Stimulated activated CD8-positive, alpha-beta memory T cell treated with anti-CD3 and anti-CD28 coated beads, Interleukin-4, amount 100 ng/mL, for 1 hour (primary cell): ENCODE measurements at places on chromosomes 4 and X.

- no peak for DNase-seq
Measured at GRCh38 chrX:30141966-30142365, 73.4 kb upstream of the MAGEB2 start.

- no peak for DNase-seq
Measured at GRCh38 chrX:110181459-110182137, 136.3 kb downstream of the AMMECR1 start.

- no peak for DNase-seq
Measured at GRCh38 chr4:158347556-158347955, 137.3 kb downstream of the TMEM144 start.

- no peak for DNase-seq
Measured at GRCh38 chr4:38889143-38889542, 21.5 kb downstream of the FAM114A1 start.

- no peak for DNase-seq
Measured at GRCh38 chrX:78746496-78746895, 1.0 kb upstream of the LPAR4 start.

GRCh38 chr4:114251020-114251419 lies 271.6 kb upstream of the ARSJ start:
- no peak for DNase-seq

DNA sequence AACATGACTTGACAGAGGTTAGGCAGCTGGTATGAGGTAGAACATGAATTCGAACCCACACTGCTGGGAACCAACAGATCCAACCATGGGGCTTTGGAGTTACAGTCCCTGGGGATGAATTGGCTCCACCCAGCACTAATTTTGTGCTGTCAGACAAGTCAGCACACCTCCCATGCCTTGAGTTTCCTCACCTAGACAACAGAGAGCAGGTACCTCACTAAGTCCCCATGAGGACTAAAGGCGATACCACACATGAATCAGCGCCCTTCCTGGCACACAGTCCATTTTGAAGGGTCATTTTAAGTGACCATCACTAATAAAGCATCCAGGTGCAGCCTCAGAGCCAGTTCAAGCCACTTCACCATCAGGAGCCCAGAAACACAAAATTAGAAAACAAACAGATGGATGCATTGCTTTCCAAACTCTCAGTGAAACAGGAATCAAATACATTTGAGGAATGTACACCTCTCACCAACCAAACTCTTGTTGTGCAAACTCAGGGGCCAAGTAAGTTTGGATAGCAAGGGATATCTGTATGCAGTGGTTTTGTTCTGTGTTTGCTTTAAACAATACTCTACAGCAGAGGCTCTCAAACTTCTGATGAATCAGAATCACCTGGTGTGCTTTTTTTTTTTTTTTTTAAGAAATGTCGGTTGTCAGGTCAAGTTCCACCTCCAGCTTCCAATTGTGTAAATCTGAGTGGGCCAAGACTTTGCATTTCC lies 10.1 kb downstream of the IDS start:
- no peak for DNase-seq

GRCh38 chr4:182451441-182451840 lies 208.2 kb downstream of the TENM3 start:
- DNase-seq, result no peak

GRCh38 chrX:71167031-71167781 lies 22.6 kb downstream of the NLGN3 start:
- no peak for DNase-seq

DNA sequence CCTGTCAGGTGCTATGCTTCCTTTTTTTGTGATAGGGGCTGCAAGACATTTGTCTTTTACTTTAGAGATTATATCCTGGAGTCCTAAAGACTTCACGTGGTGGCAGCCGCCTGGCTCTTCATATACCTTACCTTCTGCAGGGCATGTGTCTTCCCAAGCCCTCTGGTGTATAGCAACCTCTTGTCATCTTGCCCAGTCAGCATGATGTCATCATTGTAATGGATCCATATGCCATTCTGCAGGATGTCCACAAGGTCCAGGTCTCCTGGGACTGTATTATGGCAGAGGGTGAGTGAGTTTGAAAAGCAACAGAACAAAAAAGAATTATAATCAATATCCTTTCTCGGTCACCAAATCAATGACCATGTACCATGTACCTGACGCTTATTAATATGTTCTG lies 82.2 kb upstream of the SCOC start:
- no peak for DNase-seq

- no peak for DNase-seq
Measured at GRCh38 chrX:110504947-110505346, 146.3 kb downstream of the RTL9 start.

DNA sequence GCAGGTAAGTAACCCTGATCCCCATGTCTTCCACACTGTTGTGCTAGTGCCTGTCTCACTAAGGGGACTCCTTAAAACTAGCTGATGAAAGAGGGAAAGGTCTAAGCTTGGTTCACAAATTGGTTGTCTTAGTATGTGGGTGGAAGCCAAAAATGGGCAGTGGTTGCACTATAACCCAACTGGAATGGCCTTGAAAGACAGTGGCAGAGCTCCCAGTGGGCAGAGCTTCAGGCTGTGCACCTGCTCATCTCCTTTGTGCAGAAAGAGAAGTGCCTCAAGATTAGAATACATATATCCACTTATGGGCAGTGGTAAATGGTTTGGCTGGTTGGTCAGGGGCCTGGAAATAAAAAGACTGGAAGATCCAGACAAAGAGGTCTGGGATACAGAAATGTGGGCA lies 7.2 kb downstream of the SYN1 start:
- DNase-seq, result no peak

GRCh38 chr4:126778348-126778747 lies 854.4 kb upstream of the INTU start:
- DNase-seq, result no peak

GRCh38 chr4:140388015-140388414 lies 14.6 kb downstream of the SCOC start:
- DNase-seq, result no peak

- no peak for DNase-seq
Measured at GRCh38 chr4:54941994-54942552, 183.3 kb downstream of the KDR start.

DNA sequence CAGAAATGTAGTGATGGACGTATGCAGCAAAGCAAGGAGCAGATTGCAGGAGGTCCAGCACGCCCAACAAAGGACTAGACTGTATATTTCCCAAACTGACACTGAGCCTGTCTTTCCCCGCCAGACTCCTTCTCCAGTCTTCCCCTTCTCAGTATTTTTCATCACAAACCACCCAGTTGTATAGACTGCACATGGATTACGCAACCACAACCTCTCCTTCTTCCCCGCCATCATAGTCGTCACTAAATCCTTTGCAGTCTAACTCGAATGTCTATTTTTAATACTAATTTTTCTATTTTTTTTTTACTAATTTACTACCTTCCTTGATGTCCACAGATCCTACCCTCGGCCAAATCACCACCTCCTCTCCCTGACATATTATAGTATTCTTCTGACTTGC lies 105.4 kb downstream of the MTNR1A start:
- no peak for DNase-seq

DNA sequence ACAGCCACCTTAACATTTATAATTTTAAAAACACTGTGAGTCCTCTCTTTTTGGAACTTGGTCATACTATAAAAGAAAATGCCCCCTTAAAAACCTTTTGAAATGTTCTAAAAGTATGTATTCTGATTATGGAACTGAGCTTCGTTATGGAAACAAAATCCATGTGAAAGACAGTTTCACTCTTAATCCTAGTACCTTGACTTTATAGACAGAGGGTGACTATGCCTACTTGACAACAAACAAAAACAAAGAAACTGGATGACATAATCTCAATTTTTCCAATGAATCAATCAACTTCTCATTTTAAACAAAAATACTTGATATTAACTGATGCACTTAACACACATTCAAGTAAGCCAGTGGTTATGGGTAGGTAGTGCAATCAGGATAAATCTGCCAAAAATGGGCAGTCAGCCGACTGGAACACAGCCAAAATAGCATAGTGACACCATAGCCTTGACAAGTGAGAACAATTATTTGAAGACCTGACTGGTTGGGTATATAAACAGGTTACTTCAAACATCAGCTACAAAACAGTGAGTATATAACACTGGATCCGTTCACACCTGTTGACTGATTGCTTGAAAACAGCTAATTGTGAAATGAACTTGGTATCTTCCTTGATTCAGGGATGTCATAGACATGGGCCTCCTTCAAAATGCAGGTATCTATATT lies 265.5 kb downstream of the PPP3CA start:
- DNase-seq, result no peak

DNA sequence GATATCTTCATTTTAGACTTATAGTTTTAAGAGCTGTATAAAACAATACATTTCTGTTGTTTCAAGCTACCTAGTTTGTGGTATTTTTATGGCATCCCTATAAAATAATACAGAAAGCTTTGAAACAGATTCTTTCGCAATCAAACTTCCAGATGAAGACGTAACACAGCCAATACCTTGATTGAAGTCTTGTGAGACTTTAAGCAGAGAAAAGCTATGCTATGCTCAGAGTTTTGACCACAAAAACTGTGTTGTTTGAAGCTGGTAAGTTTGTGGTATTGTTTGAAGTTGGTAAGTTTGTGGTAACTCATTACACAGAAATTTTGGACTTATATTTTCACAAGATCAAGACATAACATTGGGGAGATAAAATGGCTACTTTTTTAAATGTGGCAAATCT lies 201.8 kb upstream of the UGT8 start:
- DNase-seq, result no peak

DNA sequence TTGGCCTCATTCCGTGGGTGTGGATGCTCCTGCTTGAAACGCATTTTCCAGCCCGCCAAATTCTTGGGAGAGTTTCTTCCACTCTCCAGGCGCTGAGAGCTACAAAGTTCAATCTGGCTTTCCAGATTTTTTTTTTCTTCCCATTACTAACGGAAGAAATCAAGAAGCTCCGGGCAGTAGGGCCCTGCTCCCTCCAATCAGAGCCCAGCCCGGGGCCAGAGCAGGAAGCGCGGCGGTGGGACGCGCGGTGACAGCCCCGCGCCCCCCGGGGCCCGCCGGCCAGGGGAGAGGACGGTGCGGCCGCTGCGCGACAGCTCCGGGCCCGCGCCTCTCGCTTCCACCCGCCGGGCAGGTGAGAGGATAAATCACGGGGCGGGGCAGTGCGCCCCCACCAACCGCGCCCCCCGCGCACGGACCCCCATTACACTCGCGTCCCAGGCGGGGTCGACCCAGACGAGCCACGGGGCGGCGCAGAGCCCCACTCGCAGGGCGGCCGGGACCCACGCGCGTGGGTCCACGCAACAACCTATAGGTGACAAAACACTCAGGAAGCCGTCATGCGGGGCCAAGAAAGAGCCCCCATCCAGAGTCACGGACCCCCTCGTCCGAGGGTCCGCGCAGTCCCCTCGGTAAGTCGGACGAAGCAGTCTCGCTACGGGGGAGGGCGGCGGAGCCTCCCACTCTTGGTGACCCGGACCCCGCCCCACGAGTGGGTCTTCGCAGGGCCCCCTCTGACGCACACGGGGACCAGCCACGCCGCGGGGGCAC lies 868 bp downstream of the AFAP1 start:
- DNase-seq, result no peak

DNA sequence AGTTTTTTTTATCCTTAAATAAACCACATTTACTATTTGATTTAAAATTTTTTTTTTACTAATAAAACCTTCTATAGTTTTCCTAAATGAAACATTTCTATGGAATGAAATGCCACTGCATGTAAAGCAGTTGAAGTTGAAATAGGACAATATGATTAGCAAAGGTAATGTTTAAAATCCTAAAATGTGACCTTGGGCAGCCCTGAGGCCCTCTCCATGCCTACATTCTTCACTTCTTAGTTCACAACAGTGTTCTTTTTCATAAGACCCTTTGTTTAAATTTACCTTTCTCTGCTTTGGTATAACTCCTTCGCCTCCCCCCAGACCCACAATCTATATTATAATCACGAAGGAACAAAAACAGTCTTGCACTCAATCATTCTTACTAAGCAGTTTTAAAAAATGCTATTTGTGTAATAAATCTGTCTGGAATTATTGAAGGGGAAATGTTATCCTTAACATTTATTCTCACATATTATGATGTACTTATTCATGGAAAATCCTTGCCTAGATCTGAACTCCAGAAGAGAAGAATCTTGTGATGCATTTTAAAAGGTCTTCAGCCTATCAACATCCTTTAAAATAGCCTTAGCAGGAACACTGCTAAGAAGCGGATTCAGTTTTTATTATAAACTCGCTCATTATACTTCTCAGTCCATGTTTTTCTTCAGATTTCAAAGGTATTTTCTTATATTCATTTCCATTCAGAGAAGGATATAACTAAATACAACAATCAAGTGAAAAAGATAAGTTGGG lies 124.6 kb upstream of the NAP1L5 start:
- DNase-seq, result no peak

DNA sequence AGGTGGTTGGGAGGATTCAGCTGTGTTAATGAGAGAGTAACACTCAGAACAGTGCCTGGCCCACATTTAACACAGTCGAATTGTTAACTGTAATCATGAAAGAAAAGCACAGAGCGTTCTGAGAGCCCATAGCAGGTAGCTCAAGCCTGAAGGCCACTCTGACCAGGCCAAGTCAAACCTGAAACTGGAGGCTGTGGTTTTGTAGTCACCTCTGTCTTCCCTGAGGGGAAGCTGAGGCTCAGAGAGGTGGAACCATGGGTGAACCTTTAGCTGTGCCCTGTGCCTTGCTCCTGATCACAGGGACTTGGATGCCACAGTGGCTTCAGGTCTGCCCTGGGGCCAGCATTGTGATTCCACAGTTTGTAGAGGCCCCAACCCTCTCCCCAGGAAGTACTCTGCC lies 16.6 kb upstream of the UBA1 start:
- no peak for DNase-seq

- DNase-seq, result no peak
Measured at GRCh38 chr4:173091362-173091761, 77.2 kb upstream of the GALNT7 start.

DNA sequence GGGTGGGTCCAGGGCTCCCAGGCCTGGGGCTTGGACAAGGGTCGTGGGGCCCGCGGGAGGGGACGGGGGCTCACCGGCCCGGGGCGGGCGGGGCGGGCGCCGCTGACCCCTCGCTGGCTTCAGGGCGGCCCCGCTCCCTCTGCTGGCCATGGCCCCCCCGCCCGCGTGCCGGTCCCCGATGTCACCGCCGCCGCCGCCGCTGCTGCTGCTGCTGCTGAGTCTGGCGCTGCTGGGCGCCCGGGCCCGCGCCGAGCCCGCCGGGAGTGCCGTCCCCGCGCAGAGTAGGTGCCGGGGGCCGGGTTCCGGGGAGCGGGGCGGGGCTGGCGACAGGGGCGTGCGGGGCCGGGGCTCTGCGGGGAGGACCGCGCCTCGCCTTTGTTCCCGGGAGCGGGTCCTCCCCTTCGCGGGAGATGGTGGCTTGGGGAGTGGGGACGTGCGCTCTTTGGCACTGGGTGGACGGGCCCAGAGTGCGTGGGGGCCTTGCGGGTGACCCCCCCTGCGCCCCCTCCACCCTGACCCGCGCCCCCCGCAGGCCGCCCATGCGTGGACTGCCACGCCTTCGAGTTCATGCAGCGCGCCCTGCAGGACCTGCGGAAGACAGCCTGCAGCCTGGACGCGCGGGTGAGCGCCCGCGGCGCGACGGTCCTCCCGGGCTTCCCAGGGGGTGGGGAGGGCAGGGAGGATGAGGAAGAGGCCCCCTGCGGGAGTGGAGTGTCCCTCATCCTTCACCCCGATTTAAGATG lies 16.8 kb upstream of the NAT8L start:
- no peak for DNase-seq

GRCh38 chrX:13570261-13570605 lies 832 bp downstream of the EGFL6 start:
- DNase-seq, result no peak

GRCh38 chr4:88765729-88766128 lies 68.1 kb upstream of the NAP1L5 start:
- DNase-seq, result no peak
